ENCODE measurements at places on chromosomes 2 and 18.

GRCh38 chr2:231397928-231398294, 2.4 kb downstream of the B3GNT7 start:
- no peak for DNase-seq

GRCh38 chr2:113218283-113219091, 44.7 kb downstream of the PSD4 start:
- no peak for DNase-seq

DNA sequence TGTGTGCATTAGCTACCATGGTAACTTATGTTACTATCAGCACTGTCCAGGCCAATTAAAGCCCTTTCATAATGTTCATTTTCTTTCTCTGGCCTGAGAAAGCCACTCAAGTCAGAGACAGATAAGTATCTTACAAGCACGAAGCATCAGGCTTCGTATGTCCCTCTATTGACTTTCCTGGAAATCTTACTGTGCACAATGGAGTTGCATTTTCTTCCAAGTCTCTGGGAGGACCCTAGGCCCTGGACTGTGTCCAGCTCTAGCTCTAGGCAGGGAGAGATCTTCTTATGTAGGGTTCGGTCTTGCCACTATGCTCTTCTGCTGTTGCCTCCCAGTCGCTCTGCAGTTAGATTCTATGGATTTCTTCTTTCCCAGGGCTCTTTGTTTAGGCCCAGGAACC, 40.0 kb upstream of the ITGA6 start:
- no peak for DNase-seq

DNA sequence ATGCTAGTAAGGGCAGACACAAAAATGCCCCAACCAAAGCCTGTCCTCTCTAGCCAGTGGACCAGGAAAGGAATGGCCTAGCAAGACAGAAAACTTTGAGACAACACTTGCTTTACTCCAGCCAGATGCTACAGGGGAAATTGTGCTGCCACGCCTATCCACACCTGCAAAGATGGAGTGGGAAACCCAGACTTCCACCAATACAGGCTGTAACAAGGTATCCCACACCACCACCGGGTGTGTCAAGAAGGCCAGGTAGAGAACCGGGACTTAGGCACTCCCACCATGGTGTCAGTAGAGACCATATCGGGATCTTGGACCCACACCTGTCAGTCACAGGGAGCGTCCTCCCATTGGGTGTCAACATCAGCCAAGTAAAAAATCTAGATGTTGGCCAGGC, 16.2 kb upstream of the ESPNL start:
- no peak for DNase-seq

- DNase-seq: no peak
These were observed 247.2 kb upstream of the EPAS1 start for GRCh38 chr2:46050027-46050426.

DNA sequence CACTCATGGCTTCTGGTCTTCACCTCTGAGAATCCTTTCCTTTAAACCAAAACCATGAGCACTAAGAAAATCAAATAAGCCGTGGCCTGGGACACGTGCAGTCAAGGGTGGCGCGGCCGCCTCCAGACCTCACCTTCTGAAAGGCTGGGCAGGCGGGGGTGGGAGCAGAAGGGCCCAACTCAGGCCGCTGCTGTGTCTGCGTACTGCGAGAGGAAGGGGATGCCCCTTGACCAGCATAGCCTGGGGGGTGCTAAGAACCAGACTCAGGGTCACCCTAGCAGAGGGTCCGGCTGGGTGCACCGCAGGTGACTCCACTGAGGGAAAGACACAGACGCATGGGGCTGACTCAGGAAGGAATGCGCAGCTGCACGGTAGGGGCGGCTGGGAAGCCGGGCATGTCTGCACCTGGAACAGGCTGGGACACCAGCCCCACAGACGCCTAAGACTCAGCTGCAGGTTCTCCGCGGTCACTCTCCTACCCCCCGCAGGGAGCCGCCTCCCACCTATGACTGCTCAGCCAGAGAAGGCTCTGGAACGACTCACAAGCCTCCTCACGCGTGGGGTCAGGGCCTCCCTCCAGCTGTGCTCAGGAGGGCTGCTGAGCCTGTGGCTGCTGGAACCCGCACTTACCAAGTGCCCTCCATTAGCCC, 432.4 kb upstream of the MYT1L start:
- DNase-seq: no peak

- no peak for DNase-seq
These were observed 60.4 kb upstream of the TANC1 start for GRCh38 chr2:158907926-158908456.

DNA sequence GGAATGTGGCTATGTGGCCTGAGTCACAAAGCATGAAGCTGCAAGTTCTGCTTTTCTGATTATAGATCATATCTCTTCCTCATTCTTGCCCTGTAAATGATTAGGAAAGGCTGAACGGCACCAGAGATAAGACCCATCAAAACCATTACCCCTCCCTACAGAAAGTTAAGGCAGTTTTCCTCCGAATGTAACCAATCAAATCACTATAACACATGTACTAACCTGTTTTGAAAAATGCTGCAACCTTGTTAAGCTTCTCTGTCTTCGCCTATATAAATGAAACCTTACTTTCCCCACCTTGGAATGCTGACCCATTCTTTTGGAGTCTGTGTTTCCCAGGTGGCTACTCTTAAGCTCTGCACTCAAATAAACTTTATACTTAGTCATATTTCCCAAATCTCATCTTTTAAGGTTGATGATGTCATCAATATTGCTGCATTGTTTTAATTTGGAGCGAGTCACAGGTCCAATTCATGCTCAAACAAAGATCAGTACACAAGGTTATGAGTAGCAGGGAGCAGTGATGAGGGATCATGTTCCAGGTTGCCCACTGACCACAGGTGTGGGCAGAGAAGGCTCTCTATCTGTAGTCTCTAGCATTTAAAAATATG, 662.3 kb downstream of the IRS1 start:
- no peak for DNase-seq

GRCh38 chr18:58580078-58580477, 48.8 kb downstream of the ALPK2 start:
- DNase-seq: no peak

GRCh38 chr18:43277164-43277600, at the start of gene SYT4:
Gene SYT4, minus strand, starts transcription at chr18:43277490. Its CDS starts 209 bp downstream, at chr18:43277281.
- peak; percentile 1 for DNase-seq

GRCh38 chr2:37588316-37588777, 83.1 kb downstream of the CDC42EP3 start:
- DNase-seq: no peak

DNA sequence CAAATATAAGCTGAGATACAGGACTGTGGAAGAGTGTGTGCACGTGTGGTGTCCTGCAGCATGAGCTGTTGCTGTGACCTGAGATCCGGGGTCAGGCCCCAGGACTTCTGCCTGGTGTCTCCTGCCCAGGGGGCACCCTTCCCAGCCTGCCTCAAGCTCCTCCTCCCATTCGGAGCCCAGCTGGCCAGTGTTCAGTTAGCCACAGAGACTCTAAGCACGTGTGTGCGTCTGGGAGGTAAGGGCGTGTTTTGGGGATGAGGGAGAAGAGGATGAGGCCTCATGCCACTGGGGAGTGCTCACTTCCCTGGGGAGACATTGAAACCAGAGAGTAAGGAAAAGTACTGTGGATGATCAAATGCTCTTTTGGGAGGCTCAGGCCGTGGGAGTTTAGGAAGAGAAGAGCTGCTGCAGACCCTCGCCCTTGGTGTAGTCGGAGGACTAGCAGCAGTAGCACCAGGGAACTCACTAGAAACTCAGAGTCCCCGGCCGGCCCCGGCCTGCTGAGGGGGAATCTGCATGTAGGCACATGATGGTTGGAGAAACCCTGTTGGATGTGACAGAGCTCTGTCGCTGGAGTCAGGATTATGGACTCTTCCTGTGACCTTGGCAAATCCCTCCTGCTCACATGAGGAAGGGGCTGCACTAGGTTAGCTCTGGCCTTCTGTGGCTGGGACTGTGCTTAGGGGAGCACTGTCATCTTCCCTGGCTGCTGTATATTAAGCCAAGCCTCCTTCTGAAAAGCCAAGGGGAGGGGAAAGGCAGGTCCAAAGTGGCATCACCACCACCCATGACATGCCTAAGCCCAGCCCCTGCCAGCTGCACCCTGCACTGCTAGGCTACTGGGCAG, 231.1 kb downstream of the DYSF start:
- no peak for DNase-seq

DNA sequence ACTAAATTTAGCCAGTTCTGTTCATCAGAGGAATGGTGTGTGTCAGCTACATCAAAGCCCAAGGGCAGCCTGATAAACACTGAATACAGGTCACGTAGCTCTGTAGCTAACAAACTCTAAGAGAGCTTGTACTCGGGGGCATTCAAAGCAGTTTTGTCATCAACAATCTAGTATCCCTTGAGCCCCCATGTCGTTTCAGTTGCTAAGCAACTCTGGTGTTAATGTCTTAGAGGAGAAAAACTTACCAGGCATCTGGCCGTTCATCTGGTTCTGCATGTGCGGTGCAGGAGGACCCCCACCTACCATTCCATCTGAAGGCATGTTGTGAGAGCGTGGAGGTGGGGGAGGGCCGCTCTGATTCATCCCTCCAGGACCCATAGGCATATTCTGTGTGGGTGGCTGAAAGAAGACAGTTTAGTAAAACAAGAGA, 33.1 kb downstream of the SS18 start:
- no peak for DNase-seq

GRCh38 chr2:131094463-131095281, 1.4 kb upstream of the FAM168B start:
- DNase-seq: no peak

DNA sequence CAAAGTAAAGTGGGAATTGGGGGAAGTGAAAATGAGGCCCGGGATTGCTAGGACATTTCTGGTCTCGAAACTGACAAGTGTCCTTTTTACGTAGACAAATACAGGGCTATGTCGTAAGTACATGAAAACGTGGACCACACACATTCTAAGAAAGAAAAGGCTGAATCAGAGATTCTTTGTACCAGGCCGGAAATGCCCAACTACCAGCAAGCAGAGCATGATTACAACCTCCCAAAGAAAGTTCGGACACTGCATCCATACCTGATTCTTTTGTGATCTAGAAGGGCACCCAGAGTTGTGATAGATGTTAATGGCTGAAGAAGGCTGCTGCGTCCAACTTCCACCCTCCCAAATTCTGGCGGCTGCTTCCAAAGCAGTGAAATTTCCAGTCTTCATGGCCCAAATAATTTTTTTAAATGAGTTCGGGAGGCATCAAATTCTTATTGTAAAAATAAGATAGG, 1.7 kb downstream of the RBMS1 start:
- peak; percentile 55 for DNase-seq

DNA sequence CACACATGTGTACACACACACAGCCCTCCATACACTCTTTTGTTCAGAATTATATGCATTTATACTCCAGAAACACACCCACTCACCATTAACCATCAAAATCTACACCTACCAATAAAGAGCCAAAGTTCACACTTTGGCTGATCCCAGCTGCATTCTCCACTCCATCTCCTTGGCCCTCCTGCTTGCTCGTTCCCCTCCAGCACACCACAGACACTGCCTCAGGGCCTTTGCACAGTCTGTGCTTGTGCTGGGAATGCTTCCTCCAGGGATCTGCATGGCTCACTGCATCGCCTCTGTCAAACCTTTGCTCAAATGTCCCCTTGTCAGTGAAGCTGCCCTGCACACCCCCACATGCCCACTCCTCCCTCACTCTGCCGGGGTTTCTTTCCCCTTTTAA, 46.0 kb downstream of the POMC start:
- DNase-seq: no peak

DNA sequence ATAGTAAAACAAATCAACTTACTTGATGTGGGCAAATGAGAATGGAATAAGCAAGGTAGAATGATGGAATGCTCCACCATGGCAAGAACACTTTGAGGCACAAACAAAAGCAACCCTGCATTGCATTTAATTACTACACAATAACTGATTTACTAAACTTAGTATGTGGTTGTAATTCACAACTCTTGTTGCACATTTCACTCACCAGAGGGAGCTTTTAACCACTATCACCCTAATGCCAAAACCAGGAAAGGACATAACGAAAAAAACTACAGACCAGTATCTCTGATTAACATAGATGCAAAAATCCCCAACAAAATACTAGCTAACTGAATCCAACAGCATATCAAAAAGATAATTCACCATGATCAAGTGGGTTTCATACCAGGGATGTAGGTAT, 659.8 kb downstream of the CPS1 start:
- DNase-seq: no peak

DNA sequence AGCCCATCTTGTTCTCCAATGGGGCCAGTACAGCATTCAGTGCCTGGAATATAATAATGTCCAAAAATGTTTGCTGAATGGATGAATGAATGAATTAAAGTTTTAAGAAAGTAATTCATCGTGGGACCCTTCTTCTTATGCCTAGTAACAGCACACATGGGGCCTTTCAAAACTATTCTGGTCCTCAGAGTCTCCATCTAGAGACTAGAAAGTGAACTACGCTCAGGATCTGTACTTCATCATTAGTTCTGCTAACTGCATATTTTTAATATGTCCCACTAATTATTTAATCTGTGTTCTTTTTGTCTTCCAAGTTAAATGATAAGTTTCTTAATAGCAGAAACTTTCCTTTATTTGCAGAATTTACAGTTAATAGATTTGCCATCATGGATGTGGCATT, 172.5 kb downstream of the SMAD2 start:
- no peak for DNase-seq

DNA sequence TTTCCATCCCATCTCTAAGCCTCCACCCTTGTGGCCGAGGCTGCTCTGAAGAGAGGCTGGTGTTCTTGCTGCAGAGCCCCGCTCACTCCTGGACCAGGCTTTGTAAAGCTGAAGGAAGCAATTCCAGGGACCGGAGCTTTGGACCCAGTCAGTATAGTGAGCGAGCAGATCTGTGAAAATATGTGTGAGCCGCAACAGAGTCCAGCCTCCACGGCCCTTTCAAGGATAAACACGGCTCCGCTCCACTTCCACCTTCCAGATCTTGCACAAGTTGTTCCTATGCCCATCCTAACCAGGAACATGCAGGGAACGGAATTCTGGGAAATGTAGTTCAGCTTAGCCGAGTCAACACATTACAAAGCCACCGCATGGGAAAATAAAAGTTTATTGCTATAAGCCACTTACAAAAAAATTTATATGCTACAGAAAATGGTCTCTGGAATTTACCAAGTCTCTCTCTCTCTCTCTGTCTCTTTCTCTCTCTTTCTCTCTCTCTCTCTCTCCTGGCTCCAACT, 151.7 kb upstream of the ZNF521 start:
- DNase-seq: peak; percentile 35

DNA sequence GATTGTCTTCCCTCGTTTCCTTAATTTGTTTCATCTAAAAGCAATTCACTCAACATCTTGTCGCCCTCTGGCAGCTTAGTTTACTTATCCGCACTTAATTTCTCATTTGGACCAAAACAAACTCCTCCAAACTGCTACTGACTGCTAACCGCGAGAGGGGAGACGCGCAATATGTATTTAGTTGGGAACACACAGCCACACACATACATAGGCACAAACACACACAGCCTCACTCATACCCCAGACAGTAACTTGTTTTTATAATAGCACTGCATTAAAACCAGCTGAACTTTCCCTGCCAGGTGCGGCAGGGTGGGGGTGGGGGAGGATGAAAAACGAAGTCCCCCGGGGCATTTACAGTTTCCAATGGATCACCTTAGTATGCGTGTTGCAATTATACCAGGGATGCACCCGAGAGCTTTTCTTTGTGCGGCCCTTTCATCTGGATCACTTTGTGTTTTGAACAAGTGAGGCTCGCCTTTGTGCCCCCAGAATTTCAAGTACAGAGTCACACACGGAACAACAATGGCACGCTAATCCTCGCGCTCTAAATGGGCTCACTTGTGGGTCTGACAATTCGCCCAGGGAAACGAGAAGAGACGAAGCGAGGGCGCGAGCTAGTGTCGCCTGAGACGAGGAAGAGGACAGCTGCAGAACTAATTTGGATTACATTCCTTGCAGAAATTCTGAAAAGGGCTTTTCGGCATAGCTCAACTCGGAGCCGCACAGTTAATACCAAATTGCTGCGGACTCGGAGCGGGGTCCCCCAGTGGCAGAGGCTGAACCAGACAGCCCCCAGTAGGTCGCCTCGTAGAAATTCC, 2.4 kb downstream of the ERBB4 start:
- DNase-seq: no peak

Measured in AG09309 (cell line).